HEK293T (cell line): ENCODE measurements at places on chromosomes 4 and X.

DNA sequence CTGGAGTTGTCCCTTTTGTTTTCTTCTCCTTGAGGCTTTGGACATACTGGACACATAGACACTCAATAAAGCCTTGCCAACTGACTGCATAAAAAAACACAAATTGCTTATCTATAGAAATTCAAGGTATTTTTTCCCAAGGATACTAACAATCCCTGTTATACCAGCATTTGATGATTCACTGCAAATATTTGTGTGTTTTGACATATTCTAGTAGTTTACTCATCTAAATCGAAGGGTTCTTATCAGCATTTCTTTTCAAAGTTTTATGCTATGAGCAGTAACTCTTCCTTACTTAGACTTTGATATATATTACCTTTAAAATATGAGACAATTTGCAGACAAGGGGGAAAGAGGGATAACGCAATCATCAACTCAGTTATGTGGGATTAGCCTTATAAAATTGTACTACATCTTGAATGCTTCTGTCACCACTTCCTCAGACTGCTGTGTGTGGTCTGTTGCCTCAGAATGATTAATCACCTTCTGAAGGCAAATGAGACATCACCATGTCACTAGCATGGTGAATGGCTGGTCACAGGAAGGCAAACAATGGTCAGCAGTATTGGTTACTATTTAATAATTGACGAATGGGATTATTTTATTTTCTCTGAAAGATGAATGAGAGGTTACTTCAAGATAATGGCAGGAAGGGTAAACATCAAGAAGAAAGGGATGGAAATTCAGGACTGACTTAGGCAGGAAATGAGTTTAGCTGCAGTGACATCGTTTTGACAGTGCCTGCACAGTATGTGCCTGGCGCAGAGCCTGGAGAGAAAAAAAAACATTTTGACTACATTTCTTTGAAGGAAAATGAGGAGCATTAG lies 544.3 kb upstream of the CNKSR2 start:
- no peak for DNase-seq

DNA sequence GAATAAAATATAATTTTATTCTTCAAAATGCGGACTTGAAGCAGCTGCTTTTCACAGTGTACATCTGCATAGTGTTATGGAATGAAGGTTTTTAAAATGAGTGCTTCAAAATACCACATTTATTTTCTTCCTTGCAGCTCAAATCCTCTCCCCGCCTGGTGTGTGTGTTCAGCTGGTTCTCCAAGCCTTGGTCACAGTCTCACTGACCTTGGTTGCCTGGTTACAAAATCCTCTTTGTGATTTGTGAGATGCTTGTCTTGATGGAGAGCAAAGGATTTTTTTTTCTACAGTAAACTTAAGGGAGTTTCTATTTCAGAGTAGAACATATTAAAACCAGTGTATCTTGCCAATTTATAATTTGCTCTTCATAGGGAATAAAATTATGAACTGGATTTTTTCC lies 139.2 kb downstream of the PCDH18 start:
- no peak for DNase-seq

DNA sequence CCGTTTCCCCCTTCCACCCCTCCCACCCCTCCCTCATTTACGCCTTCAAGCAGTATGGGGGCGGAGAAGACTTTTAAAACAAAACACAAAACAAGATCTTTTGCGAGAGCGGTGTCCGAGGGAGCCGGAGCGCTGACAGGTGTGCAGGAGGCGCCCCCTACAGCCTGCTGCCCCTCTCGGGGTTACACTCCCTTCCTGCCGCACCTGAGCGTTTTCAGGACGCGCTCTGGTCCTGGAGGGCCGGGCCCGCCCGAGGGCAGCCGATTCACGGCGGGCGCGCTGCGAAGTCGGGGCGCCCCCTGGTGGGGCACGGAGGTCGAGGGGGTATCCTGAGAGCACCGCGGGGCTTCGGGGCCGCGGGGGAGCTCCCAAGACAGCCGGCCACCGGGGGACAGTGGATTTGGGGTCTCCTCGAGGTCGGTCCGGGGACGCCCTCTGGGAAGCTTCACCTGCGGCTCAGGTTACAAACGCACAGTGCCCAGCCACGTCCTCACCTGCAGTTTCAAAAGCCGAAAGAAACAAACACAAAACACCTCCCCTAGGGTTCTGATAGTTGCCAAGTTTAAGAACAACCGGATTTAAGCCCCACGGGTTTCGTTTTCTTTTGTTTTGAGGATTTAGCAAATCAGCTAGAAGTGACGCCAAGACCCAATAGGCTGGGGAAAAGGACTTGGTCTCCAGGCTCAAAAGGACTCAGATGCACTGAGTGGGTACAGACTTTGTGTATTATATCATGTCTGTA lies 8.0 kb upstream of the NEUROG2 start:
- peak; percentile 75 for DNase-seq

GRCh38 chr4:113878668-113879067 lies 100.8 kb downstream of the ARSJ start:
- DNase-seq: peak; percentile 15

- peak; percentile 42 for DNase-seq
These were observed at the start of gene SCML2 for GRCh38 chrX:18354369-18355223. Gene SCML2, minus strand, starts transcription at chrX:18354688. Its CDS starts 20,617 bp downstream, at chrX:18334071.

DNA sequence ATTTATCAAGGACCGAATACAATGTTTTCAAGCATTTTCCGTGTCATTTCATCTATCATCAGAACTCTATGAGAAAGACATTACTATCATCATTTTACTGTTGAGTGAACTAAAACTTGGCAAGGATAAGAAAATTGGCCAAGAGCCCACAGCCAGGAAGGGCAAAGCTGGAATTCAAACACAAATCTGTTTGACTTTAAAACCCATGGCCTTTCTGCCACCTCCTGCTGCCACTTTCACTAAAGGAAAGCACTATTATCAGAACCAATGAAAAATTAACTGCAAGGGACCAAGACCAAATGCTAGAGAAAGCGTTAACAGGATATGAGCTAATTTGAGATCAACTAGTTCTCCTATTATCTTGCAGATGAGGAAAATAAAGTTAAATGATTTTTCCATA lies 2759.2 kb downstream of the ARAP2 start:
- DNase-seq: no peak

- DNase-seq: no peak
These were observed 124.0 kb downstream of the PRKX start for GRCh38 chrX:3589474-3589873.

DNA sequence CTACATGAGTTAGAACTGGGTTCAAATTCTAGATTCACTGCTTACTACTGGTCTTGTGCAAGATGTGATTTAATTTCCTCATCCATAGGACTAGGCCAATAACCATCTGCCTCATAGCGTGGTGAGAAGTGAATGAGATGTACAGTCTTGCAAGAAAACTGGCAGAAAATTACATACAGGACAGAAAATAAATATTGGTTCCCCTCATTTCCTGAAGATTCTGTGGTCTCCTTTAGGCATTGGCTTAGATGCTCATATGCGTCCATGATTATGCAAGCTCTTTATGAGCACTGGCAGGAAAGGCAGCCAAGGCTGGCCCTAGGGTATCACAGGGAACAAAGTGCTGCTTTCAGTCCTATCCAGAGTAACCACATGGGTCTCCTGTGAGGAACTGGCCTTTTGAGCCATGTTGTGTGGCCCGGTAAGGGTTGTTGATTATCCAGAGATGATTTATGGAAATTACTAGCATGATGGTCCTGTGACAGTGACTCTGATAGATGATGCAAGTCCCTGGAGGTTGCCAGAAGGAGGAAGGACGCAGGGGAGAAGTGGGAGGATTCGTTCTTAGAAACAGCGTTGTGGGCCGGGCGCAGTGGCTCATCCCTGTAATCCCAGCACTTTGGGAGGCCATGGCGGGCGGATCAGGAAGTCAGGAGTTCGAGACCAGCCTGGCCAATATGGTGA lies 9.9 kb upstream of the MOB1B start:
- no peak for DNase-seq

DNA sequence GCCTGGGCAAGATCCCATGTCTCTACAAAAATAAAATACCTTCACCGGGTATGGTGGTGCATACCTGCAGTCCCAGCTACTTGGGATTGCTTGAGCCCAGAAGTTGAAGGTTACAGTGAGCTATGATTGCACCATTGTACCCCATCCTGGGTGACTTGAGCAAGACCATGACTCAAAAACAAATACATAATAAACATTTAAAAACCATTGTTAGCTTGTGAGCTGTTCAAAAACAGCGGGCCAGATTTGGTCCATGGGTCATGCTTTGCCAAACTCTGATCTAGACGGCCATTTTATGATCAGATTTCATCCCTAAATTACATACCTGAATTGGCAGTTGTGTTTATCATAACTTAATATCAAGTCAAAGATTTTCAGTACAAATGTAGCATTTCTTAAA lies 76.0 kb upstream of the GPM6B start:
- DNase-seq: no peak

DNA sequence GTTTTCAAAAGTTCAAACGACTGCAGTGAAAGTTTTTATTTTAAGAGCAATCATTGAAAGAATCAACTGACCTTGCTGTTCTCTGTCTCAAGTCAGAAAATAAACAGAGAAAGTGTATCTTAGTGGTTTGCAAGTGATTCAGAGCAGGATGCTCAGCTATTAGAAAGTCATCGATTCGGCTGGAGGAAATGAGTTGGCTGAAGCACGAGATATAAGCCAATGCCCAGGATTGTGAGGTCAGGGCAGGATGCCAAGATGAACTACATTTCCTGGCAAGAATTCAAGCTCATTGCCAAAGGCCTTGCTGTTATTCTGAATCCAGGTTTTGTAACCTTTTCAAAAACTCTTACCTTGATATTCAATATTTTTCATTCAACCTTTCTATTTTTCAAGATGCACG lies 541.4 kb upstream of the BOD1L1 start:
- DNase-seq: no peak

- DNase-seq: no peak
These were observed 4.3 kb upstream of the TSPAN5 start for GRCh38 chr4:98662626-98663225.

- DNase-seq: no peak
These were observed 22.7 kb upstream of the RNF212 start for GRCh38 chr4:1136048-1136447.

GRCh38 chr4:7007142-7007907 lies 35.8 kb upstream of the TADA2B start:
- no peak for DNase-seq

- DNase-seq: no peak
These were observed 37.4 kb downstream of the CXorf58 start for GRCh38 chrX:23945206-23945605.
